ENCODE measurements at places on chromosomes 2 and 18.

DNA sequence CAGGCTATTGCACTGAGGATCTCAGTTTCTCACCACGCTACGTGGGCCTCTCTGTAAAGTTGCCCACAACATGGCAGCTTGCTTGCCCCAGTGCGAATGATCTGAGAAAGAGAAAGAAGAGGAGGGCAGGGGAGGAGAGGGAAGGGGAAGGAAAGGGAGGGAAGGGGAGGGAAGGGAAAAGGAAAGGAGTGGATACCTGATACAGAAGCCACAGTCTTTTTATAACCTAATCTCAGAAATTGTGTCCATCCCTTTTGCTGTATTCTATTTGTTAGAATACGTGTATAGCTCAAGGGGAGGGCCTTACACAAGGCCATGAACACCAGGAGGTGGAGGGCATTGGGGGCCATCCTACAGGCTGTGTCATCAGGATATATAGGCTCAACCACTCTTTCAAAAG lies 78.3 kb upstream of the PPP1CB start:
- no peak for DNase-seq

DNA sequence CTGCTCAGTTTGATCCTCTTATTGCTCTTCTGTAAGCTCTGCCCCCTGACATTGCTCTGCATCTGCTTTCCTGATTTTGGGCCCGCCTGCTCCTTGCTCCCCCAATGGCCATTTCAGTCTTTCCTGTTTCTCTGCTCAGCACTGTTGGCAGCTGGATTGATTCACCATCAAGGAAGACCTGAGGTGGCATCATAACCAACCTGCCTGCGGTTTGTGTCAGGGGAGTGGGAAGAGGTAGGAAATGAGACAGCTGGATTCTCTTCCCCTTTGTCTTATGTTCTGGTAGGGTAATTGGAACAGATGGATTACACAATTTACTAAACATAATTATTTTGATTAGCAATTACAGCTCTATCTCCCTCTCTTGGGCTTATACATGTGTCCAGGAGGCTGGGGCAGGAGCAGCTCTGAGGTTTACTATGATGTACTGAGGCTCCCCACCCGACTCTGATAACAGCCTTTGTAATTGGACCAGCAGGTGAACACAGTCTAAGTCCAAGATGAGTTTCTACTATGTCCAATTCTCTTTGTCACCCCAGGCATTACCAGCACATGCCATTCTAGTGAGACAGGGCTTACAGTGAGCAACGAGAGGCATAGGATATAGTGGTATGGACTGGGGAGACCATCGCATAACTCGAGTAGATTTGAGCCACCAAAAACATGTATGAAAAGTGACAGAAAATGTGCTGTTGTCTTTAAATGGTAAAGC lies 151.8 kb upstream of the MMADHC start:
- no peak for DNase-seq

- DNase-seq, result no peak
Measured at GRCh38 chr18:5195656-5196055, 1.4 kb downstream of the AKAIN1 start.

- DNase-seq, result no peak
Measured at GRCh38 chr18:54134053-54134452, 90.4 kb downstream of the MBD2 start.

GRCh38 chr2:157727693-157728092 lies 99.0 kb upstream of the ACVR1C start:
- no peak for DNase-seq

GRCh38 chr2:52594026-52594425 lies 1173.6 kb upstream of the CHAC2 start:
- DNase-seq, result no peak

DNA sequence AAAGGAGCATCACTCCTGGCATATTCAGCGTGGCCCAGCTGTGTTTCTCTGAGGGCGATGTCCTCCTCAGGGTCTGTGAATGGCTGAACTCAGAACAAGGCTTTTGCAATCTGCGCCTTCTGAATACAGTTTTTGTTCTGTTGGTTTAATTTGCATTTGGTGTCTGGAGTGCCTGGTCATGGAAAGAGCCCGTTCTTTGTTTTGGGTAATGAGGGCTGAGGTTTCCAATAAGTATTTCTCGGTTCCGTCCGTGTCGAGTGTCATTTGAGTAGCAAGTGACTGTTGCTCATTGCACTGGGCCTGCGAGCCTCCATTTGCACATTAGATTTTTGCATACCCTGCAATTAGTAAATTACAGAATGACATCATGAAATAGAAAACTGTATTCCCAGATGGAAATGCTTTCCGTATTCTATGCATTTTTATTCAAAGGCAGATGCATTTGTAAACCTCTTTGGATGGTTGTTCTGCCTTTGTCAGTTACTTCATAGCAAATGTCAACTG lies 57.3 kb downstream of the NEDD4L start:
- DNase-seq, result no peak

GRCh38 chr2:145744541-145745386 lies 1224.8 kb upstream of the ZEB2 start:
- no peak for DNase-seq

GRCh38 chr2:158676696-158677095 lies 118.4 kb upstream of the DAPL1 start:
- no peak for DNase-seq

DNA sequence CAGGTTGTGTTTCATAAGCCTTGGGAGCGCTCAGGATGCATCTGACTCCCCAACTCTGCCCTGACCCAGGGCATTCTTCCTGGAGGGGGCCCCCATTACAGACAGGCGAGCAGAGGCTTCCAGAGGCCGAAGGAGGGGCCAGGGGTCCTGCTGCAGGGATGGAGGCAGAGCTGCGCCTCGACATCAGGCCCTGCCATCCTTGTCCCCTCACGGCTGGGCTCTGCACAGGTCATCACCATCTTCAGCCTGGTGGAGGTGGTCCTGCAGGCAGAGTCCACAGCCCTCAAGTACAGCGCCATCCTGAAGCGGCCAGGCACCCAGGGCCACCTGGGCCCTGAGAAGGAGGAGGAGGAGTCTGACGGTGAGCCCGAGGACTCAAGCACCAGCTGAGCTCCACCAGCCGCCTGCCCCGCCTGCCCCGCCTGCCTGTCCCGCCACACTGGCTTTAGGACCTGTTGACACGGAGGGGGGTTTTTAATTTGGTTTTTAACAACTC lies 42.3 kb upstream of the ALPP start:
- no peak for DNase-seq

GRCh38 chr2:20049637-20050036 lies 1.8 kb downstream of the LAPTM4A start:
- no peak for DNase-seq

GRCh38 chr2:101788565-101788964 lies 91.1 kb downstream of the MAP4K4 start:
- DNase-seq, result no peak

DNA sequence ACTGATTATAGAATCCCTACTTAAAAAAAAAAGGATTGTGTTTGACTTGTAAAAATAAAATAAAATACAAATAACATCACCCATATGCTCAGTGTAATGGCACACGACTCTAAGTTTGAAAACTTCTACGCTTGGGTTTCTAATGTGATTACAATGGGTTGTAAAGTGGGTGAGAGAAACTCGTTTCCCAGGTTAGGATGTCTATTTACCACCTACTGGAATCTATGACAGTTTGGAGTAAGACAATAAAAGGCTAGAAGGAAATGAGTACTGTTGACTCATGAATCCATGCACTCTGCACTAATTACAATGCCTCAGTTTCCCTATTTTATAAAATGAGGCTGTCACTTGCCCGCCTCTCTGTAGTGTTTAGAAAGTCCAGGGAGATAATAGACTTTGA lies 204.2 kb upstream of the FBXO11 start:
- no peak for DNase-seq

DNA sequence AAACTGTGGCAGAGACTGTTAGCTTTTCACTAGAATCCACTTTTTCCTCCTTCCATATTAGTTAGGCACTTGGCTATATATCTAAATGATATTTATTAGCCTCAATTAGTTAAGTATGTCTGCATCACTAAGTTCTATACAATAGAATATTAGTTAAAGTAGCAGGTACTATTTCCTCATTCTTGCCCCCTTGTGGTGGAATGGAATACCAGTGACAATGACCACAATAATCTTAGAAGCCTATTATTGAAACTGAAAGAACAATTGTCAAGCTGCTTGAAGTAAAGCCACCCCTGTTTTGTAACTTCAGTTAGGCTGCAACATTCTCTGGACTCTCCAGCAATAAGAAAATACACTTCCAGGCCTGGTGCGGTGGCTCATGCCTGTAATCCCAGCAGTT lies 476.3 kb upstream of the VWC2L start:
- DNase-seq, result no peak

- DNase-seq, result peak; percentile 9
Measured at GRCh38 chr2:175309799-175310198, 128.3 kb upstream of the ATP5MC3 start.

GRCh38 chr2:107242811-107243210 lies 356.8 kb upstream of the ST6GAL2 start:
- no peak for DNase-seq

DNA sequence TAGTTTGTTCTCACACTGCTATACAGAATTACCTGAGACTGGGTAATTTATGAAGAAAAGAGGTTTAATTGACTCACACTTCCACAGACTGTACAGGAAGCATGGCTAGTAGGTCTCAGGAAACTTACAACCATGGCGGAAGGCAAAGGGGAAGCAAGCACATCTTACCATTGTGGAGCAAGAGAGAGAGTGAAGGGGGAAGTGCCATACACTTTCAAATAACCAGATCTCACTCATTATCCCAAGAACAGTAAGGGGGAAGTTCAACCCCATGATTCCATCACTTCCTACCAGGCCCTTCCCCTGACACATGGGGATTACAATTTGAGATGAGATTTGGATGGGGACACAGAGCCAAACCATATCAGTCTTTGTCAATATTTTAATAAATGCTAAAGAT lies 5.0 kb upstream of the CRYGB start:
- DNase-seq, result no peak

- DNase-seq, result no peak
Measured at GRCh38 chr2:3670941-3671340, 12.9 kb downstream of the ALLC start.

DNA sequence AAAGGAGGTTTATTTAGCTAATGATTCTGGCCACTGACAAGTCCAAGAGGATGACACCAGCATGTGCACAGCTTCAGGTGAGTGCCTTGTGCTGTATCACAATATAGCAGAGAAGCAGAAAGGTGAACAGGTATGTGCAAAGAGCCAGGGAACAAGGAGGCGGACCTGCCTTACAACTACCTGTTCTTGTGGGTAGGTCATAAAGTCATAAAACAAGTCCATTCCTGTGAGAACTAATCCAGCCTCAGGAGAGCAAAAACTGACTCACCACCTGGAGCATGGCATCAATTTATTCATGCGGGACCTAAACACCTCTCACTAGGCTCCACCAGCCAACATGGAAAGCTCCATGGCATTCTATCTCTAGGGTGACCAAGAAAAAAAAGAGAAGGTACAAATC lies 234.2 kb downstream of the ASXL3 start:
- no peak for DNase-seq

GRCh38 chr2:111919365-111919764 lies 21.0 kb downstream of the MERTK start:
- DNase-seq, result no peak
